Fibroblast of upper back skin (primary cell): ENCODE measurements at places on chromosomes 3 and 15.

- no peak for DNase-seq
Measured at GRCh38 chr3:155661760-155662159, 83.1 kb downstream of the PLCH1 start.

DNA sequence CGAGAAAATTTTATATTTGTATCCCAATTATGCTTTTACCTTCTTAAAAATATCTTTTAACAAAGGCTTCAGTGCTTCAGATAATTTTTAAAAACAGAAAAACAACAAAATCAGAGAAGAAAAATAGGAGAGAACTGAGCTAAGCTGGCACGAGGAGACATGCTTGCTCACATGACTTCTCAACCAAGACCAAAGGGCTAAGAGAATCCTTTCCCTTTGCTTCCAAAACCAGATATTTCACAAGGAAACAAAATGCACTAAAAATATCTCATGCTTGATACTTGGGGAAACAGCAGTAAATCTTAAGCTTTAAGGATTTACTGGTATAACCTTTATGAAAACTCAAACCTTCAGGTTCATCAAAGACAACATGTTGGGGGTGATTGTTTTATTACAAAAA, 58.4 kb downstream of the CAPN7 start:
- no peak for DNase-seq

- DNase-seq: peak; percentile 11
Measured at GRCh38 chr3:49566312-49566711, 12.0 kb downstream of the BSN start.

DNA sequence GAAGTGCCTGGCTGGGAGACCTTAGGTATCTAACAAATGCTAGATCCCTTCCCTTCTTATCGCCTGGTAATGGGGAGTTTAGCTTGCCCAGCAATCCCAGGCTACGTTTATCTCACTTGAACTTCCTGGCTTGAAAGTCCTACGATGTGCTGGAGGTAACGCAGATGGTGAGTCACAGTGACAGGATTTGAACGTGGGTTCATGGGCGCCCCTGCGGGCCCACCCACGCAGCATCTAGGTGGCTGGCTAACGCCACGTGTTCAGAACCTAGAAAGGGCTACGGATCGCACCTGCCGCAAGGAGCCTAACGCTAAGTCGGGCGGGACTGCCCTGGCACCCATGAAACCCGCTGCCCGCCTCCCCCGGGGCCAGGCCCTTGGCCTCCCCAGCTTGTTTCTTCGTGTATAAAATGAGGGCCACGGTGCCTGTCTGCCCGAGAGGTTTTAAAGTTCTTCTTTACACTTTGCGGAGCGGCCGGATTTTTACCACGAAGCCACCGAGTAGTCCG, 600 bp upstream of the USP3 start:
- peak; percentile 69 for DNase-seq

GRCh38 chr3:138078096-138078495, 37.3 kb downstream of the DZIP1L start:
- peak; percentile 63 for DNase-seq

GRCh38 chr15:66633041-66633937, 67.5 kb upstream of the LCTL start:
- no peak for DNase-seq

DNA sequence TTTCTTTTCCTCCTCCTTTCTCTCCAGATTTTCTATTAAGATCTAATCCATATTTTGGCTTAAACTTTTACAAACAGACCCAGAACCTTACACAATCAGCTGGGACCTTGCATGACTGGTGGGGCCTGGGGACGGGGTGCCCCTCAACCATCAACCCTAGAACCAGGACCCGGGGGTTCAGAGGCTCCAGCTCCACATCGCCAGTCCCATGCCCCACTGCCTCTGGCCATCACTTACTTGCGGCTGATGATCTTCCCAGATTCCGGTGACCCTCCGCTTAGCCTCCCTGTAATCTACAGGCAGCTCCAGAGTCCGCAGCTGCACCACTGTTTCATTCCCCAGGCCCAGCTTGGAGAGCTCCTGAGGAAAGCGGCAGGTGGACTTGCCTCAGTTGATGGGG, 36.8 kb downstream of the PGPEP1L start:
- no peak for DNase-seq

- no peak for DNase-seq
Measured at GRCh38 chr3:52019352-52020080, 23.8 kb upstream of the RPL29 start.

GRCh38 chr15:64574301-64575017, 114.1 kb downstream of the ZNF609 start:
- DNase-seq: peak; percentile 65

GRCh38 chr3:184315871-184316661, 1.7 kb downstream of the EIF4G1 start:
- DNase-seq: no peak

DNA sequence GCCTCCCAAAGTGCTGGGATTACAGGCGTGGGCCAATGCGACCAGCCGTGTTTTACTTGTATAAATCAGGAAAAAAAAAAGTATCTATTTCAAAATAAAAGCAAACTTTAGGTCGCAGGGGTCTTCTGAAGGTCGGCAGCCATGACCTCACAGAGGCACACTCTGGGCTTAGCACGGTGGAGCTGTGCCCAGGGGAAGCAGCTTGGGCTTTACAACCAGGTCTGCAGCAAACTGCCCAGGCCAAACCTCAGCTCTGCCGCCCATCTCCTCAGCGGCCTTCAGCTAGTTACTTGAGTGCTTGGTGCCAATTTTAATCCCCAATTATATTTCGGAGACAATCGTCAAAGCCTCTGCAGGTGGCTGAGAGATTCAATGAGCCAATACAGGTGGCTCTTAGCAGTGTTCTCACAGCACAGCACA, 30.1 kb downstream of the ZDHHC19 start:
- DNase-seq: no peak

DNA sequence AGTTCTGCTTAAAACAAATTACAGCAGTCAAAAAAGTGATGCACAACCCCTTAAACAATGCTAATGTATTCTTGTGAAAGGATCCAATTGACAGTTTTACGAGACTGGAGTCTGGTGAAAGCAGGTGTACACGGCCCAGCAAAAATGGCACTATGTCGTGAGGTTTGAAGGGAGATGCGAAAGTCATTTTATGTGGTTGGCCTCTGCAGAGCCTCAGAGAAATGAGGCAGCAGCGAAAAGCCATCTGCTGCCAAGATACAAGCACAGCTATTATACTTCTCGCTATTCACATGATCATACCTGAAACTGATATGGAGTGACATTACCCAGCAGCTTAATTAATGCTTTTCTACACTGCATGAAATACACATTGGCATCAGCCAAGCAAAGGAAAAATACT, 36.4 kb downstream of the MECOM start:
- DNase-seq: no peak
